ENCODE measurements at places on chromosomes 2 and 18. TPM values are rescaled to one million over a fixed set of nuclear protein-coding genes. Genes with fewer than 3 reads are reported as not detected.

GRCh38 chr2:9029721-9030120 lies 26.2 kb upstream of the MBOAT2 start:
- no peak for DNase-seq

GRCh38 chr2:207733597-207734240 lies 22.3 kb downstream of the CCNYL1 start:
- DNase-seq, result no peak

GRCh38 chr2:195601361-195601760 lies 55.7 kb upstream of the SLC39A10 start:
- DNase-seq, result no peak

DNA sequence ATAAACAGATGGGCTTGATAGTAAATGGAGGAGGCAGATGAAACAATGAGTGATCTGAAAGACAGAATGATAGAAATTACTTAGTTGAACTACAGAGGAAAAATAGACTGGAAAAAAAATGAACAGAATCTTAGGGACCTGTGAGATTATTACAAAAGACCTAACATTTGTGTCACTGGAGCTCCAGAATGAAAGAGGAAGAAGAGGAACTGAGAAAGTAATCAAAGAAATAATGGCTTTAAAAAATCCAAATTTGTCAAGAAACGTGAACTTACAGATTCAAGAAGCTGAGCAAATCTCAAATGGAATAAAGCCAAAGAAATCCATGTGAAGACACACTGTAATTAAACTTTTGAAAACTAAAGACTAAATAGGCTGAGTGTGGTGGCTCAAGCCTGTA lies 28.3 kb downstream of the EVA1A start:
- no peak for DNase-seq

DNA sequence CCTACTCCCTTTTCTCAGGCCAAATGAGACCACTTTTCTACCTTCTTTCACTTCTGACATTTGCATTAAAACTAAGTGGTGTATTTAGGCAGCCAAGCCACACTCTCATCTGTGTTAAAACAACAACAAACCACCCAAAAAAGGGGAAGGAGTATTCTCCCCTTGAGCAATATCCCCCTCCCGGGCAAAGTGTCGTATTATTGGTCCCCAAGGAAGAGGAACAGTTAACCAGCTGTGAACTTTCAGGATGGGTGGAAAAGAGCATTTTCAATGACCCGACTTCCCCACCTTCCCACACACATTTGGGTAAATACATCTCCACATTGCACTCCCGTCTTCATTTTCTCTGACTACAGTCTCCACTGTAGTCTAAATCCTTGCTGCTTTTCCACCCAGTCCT lies 44.3 kb downstream of the FEZ2 start:
- DNase-seq, result no peak

DNA sequence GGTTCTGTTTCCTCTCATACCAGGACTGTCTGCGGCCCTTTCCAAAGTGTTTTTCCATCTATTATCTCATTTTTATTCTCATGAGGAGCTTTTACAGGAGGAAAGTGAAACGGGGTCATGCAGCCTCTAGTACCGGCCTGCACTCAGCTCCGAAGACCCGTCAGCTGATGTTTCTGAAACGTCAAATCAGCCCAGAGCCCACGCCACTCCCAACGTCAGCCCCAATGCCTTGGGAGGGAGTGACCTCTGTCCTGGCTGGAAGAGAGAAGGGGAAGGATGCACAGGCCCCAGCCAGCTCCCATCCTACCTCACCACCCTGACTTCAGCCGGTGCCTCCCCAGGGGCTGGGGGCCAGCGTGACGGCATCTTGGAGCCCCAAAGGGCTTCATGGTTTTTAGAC lies 58.5 kb downstream of the ADCY3 start:
- peak; percentile 35 for DNase-seq

DNA sequence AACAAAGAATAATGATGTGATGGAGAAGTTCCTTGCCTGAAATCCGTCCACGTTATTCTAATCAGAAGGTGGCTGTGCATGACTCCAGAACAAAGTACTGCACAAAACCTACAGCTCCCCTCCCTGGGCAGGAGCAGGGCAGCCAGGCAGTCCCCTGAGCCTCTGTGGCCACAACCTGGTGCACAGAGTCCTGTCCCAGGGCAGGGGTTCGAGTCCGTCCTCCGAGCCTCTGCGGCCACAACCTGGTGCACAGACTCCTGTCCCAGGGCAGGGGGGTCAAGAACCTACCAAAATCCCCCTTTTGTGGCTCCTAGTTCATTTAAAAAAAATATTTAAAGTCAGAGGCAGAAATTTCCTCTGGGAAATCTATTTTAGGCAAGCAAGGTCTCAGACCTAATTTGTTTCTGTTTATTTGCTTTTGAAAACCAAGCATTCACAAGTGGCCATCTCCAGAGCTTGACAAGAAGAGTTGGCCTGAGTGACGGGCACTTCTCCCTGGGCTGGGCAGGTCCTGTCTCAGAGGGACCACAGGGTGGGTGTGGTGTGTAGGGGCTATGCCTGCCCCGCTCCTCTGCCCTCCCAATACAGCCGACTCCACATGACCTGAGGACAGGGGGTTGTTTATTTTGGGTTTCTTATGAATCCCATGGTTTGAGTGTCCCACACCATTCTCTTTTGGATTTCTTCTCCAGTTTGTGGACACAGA lies 255.9 kb upstream of the PXDN start:
- DNase-seq, result no peak

DNA sequence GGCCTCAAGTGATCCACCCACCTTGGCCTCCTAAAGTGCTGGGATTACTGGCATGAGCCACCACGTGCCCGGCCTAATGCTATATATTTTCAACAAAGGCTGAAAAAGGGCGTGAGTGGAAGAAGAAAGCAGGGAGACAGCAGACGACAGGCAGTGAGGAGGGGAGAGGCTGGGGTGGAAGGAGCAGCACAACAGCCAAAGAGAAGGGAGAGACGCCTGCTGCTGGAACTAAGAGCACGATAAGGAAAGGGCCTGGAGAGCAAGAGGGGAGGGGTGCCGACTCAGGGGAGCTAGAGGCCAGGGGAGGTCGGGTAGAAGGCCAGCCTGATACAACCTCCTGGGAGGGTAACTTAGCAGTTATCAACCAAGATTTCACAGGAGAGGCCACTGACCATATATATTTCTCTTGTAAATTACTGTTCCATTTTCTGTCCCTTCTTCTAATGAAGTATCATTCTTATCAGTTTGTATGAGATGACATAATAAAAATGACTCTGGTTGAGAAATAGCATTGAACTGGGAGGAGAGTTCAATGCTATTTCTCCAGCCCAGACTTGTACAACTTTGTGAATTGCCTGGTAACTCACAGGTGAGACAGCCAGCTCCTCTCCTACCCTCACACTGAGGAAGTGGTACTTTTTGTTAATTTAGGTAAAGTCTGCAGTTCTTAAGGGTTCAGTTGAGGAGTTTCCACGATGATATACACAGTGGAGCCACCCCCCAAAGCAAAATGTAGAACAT lies 5.8 kb upstream of the RNU4ATAC start:
- no peak for DNase-seq

DNA sequence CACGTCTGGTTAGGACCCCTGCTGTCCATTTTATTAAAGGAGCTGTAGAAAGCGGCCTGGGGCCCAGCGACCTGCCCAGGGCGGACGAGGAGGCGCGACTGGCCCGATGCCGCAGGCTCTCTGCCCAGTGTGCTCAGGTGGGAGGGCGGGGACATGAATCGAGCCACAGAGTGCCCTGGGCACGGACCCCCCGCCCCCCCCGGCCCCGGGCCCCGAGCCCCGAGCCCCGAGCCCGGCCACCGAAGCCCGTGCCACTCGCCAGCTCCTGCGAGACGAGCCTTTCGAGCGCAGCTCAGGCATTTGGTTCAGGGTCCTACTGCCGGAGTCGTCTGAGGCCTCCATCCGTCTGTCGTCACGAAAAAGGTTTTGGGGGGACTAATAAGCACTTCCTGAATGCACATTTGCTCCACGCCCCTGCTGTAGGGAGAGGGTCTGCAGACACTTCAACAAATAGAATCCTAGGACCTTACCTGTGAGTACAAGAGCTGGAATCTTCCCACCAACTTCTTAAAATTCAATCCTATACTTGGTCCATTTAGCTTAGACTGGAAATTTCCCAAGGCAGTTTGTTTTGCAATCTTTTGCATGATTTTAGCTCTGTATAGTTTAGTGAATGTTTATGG lies 602 bp upstream of the ADAM17 start:
- no peak for DNase-seq

GRCh38 chr2:172207911-172208310 lies 105.2 kb upstream of the DLX2 start:
- DNase-seq, result no peak

GRCh38 chr2:39696838-39697237 lies 31.1 kb downstream of the TMEM178A start:
- DNase-seq, result no peak

DNA sequence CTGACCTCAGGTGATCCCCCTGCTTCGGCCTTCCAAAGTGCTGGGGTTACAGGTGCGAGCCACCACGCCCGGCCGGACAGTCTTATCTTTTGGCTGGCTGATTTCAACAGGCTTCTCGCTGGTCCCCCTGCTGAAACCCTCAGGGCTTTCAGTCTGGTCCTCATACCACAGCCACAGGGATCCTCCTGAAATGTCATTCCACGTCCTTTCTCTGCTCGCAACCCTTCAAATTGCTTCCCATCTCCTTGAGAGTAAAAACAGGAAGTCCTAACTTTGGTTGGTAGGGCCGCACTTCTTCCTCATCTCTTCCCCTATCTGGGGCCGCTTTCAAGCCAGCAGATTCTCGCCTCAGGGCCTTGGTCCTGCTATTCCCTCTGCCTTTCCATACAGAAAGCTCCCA lies 1.4 kb upstream of the CAB39 start:
- DNase-seq, result no peak

DNA sequence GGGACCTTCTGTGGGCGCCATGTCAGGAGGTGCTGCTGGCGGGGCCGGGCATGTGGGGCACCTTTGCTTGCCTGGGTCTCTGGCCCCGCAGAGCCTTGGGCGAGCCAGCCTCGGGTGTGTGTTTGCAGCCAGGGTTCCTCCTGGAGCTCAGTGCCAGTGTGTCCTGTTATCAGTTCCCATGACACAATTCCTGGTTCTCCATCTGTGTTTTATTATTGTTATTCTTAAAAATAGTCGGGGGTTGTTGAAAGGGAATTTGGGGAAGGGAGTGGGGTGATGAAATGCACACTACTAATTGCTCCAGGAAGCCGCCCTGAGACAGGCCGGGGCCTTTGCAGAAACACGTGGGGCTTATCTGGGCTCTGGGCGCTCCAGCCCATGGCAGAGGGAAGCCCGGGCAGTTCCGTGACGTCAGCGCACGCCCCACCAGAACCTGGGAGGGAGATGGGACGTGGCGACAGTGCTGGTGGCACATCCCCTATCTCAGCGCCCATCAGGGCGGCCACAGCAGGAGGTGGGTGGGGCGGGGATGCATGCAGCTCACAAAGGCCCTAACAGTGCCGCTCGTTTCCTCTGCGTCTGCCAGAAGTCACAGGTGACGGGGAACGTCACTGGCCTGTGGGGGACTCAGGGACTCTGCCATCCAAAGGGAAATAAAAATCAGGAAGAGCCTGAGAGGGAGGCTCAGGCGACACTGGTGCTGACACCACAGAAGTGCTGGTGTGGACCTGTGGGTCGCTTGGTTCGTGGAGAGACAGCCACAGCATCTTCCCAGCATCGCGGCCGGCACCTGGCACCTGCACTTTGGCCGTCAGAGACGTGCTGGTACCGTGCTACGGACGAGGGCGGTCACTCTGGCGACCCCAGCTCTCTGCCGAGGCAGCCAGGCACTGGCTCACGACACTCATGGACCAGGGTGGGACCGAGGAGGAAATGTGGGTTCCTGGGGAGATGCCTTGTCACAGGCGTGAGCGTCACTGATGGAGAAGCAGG lies 131.0 kb downstream of the NFATC1 start:
- no peak for DNase-seq

DNA sequence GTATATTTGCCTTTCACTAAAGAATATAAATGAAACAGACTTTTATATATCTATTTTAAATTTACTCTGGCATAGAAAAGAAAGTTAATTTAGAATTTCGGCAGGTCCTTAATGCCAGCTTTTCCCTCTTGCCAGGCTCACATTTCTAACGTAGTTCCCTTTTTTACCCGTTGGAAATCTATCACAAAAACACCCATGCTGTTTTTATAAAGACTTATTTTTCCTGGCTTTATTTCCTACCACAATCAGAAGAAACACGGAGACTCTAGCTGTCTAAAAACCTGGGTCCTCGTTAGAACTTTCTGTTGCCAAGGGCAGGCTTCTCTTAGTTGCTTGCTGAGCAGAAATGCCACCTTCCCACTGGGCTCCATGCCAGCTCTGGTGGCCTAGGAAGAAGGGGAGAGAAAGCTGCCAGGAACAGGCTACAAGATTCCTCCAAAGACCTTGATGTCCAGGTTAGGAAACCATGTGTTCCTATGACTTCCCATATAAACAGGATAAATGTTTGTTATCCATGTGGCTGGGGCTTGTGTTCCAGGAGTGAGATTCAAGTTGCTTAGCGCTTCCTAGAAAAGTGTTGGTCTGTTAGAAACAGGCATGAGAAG lies 17.8 kb upstream of the TMEM18 start:
- no peak for DNase-seq

- DNase-seq, result no peak
These were observed 181.9 kb upstream of the MEIS1 start for GRCh38 chr2:66253066-66253465.

DNA sequence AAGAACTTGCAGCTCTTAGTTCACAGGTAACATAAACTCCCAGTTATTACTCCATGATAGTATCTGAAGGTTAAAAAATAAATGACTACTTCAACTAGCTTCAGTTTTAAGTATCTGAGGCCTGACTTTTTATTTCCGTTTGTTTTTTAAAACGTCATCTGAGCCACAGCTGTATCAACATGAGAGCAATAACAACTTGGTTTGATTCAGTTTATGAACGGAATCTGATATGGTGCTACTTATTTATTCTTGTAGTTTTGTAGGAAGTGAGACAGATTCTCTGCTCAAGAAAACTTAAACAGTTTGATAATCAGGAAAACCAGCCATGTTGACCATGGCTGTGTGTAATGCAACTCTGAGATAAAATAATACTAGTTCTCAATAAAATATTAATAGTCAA lies 34.9 kb downstream of the NAB1 start:
- no peak for DNase-seq

DNA sequence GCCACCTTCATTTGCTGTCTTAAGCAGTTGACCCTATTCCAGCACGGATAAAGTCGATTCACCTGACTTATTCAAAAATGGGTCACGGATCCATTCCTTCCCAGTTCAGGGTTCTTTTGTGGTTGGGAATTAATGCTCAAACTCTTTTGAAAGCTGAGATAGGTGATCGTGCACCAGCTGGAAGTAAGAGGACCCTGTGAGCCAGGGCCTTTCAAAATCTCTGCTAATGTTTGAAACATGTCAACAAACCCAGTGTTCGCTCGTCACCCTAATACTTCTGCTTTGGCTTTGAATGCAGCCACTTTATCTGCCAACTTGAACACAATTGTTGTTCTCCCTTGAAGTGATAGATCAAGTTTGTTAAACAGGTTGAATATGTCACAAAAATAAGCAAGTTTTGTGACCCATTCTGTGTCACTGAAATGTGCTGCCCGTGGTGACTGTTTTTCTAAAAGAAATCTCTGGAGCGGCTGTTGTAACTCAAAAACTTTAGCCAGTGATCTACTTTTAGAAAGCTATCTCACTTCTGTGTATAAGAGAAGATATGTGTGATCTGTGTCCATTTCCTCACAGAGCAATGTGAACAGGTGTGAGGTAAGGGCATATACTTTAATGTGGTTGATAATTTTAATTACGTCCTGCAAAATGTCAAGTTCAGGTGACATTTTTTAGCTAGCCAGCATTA lies 16.9 kb downstream of the HAT1 start:
- no peak for DNase-seq

GRCh38 chr18:63763831-63764600 lies 11.2 kb upstream of the SERPINB7 start:
- DNase-seq, result no peak

GRCh38 chr18:42165922-42166513 lies 211.0 kb downstream of the PIK3C3 start:
- DNase-seq, result no peak

The MPP4 gene
- not detected for total RNA-seq

The GNLY gene
- 4.2 TPM for total RNA-seq

The ST6GAL2 gene
- not detected for total RNA-seq
